ENCODE measurements at places on chromosomes 4 and X. TPM values are rescaled to one million over a fixed set of nuclear protein-coding genes. Genes with fewer than 3 reads are reported as not detected.

GLOD5 gene
- not detected for total RNA-seq

SOX3 gene
- total RNA-seq: not detected

DUX4 gene
- total RNA-seq: not detected

GABRG1 gene
- 0.92 TPM for total RNA-seq

TBX22 gene
- total RNA-seq: not detected

ZCCHC4 gene
- total RNA-seq: 15.0 TPM

AADAT gene
- 14.5 TPM for total RNA-seq

MAGED4B gene
- total RNA-seq: 3.3 TPM

DNA sequence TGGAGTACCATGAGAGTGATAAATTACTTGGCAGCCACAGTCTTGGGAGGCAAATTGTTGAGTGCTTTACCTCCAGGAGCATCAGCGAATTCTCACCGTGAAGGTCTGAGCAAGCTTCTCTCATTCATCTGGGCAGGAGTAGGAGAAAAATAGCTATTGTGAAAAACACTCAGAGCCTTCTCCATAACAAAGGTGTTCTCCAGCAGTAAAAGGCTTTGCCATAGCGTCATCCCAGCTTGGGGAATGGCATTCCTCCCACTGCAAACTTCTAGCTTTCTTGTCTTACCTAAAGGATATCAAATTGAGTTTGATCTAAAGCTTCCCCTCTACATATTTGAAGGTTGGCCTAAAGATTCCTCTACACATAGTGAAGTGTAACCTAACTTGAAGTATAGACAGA, 29.8 kb upstream of the MAGEA11 start:
- no peak for DNase-seq

GRCh38 chrX:136665258-136665900, 17.4 kb downstream of the CD40LG start:
- DNase-seq: no peak

DNA sequence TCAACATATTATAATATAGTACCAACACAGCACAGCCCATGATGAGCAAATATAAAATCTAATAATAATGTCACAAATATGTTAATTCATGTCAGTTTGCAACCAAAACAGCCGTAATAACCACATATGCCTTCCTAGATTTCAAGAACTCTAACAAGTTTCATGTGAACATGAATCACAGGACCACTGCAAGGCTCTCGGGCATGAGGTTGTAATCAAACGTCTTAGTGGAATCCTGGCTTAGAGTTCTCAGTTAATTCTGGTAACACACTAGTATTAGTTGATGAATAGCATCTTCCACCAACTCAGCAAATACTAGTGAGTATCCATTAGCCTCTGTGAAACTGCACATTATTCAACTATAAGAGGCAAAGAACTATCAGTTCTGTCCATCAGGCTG, 379.3 kb upstream of the TENM3 start:
- no peak for DNase-seq

GRCh38 chr4:119664168-119664907, 35.7 kb upstream of the PDE5A start:
- no peak for DNase-seq

DNA sequence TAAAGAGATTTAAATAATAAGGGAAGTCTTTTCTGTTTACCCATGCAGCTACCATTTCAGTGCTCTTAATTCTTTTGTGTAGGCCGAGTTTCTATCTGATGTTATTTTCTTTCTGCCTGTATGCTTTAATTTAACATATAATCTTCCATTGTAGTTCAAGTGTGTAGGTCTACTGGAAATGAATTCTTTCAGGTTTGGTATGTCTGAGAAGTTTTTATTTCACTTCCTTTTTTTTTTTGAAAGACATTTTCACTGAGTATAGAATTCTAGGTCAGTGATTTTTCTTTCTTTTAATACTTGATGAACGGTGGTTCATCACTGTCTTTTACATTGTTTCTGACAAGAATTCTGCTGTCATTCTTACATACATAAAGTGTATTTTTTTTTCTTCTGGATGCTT, 42.1 kb downstream of the VAMP7 start:
- DNase-seq: no peak

GRCh38 chr4:74426101-74426500, 18.8 kb upstream of the AREG start:
- DNase-seq: no peak

- DNase-seq: no peak
Observed at GRCh38 chrX:110394651-110395050, 36.0 kb downstream of the RTL9 start.

GRCh38 chr4:184350213-184350817, 124.0 kb downstream of the IRF2 start:
- no peak for DNase-seq

DNA sequence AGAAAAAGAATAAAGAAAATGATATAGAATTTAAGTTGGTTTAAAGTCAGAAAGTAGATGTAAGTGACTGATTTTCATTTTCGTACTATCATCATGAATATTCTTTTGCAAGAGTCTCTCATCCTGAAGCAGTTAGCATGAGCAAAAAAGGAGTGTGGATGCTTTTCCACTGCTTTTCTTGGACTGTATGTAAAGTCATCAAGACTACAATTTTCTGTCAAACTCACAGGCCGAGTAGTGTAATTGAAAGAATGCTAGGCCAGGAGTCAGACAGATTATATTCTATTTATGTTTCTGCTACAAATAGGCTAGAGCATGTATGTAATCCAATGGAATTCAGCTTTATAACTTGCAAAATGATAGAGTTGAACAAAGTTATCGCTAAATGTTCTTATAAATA, 197.1 kb upstream of the SPOCK3 start:
- DNase-seq: no peak

DNA sequence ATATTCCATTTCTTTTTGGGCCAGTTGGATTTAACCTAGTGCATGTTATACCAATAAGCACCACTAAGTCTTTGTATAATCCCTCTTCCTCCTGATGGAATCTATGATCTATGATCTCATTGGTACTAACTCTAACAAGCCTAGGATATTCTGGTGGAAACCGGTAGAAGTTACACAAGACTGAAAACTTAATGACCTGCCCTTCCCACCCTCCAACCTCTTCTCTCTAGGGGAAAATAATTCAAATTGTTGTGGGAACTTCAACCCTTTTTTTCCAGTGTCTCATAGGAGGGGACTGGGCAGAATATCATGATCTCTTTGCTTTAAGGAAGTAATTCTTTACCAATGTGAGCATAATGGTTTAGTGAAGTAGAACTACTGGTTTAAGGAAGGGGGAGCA, 289.5 kb upstream of the BOD1L1 start:
- no peak for DNase-seq

DNA sequence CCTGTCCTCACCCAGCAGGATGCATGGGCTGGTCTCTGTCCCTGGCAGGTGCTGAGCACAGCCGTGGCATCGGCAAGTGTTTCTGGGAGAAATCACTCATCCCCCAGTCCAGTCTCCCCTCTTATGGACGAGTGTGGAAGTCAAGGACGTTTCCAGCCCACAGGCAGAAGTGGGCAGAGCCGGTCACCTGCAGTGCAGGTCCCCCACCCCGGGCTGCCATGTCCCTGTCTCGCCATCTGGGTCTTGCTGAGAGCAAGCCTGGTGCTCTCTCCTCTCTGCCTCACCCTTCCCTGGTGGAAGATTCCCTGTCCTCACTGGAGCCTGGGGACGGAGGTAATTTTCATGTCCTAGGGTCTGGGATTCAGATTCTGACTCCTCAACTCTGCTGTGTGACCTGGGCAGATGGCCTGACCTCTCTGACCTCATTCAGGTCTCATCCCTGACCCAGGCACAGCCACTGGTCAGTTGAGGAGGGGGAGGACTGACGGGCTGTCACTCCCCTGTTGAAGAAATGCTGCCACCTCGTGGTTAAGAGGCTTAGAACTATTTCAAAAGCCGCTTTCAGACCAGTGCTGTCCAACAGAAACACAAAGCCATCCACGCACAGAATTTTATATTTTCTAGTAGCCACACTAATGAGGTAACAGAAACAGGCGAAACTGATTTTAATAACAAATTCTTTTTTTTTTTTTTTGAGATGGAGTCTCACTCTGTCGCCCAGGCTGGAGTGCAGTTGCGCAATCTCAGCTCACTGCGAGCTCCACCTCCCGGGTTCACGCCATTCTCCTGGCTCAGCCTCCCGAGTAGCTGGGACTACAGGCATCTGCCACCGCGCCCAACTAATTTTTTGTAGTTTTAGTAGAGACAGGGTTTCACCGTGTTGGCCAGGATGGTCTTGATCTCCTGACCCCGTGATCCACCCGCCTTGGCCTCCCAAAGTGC, 1.8 kb downstream of the CPZ start:
- peak; percentile 58 for DNase-seq

GRCh38 chr4:38482696-38483095, 181.3 kb upstream of the KLF3 start:
- no peak for DNase-seq

DNA sequence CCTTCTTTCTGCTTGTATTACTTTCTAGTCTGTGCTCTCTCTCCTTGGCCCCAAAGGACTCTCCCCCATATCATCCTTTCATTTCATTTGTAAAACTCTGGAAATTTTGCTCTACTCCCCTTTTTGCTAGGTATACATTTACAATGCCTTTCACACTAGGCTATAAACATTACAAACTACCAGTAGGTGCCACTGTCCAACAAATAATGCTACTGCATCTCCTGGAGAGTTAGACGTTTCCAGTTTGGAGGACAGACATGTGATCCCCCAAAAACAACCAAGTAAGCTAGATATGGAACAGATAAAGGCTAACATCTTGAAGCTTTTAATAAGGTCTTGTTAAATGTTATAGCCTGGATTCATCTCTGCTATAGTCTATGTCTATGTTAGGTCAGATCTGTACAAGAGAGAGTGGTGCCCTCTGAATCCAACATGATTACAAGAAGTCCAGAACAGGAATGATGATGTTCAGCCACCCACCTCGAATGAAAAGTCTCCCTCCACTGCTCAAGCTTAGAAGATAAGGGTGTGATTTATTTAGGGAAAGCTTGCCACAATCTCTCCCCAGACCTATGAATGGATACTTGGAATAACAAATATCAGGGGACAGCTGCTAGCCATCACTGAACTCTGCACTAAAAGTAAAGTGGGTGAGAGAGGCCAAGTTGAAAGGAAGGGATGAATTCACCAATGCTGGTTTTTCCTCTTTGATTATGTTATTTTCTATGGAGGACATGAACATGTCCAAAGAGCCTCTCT, 14.3 kb downstream of the CBR4 start:
- no peak for DNase-seq

GRCh38 chrX:120463241-120463640, 5.9 kb downstream of the LAMP2 start:
- DNase-seq: no peak

- no peak for DNase-seq
Observed at GRCh38 chrX:132692526-132692925, 203.7 kb upstream of the MBNL3 start.

GRCh38 chrX:23822841-23823240, 39.9 kb downstream of the SAT1 start:
- DNase-seq: no peak

- no peak for DNase-seq
Observed at GRCh38 chr4:152374606-152375285, 161.1 kb downstream of the FBXW7 start.
